Activated T-cell treated with anti-CD3 and anti-CD28 coated beads, Interleukin-2, amount 50 U/mL, for 72 hours (primary cell): ENCODE measurements at places on chromosomes 11 and 22. TPM values are rescaled to one million over a fixed set of nuclear protein-coding genes. Genes with fewer than 3 reads are reported as not detected.
A peak's percentile ranks its signal among the peaks of the same experiment; 100 is the strongest.

The DGCR6 gene
- 2.9 TPM for total RNA-seq

The OR4D5 gene
- not detected for total RNA-seq

The OR56A1 gene
- not detected for total RNA-seq

The COA4 gene
- total RNA-seq, result 38.1 TPM

The MS4A6A gene
- not detected for total RNA-seq

The RIMBP3C gene
- not detected for total RNA-seq

The OR51E2 gene
- total RNA-seq, result not detected

DNA sequence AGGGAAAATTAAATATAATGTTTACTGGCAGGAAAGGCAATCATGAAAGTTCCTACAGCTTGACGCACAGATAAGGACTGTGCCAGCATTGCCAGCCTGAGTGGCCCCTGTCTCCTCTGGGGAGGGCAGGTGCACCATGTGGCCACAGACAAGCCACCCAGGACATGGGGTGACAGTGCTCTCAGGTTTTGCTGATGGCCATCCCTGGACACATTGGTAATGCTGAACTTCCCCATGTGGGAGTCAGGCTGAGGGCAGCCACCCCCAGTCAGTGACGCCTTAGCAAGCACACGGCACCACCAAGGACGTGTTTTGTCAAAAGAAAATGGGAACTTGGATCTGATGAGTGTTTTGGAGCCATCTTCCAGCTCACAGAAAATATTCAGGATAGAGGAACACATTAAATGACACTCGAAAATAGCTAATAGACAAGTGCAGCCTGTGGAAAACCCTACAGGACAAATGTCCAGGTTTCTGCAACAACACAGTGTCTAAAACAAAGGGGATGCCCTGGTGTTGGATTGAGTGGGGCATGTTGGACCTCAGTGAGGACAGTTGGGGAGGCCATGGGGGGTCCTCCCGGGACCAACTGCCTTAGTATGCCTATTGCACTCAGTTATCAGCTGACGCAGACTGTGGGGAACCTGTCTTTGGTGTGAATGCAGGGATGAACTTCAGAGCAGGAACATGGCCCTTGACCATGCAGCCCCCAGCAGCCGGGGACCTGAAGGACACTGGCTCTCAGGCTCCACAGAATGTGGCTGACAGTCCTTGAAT lies 1450.5 kb downstream of the BRD1 start:
- H3K4me1 ChIP-seq, result no peaks in the 10 kb centered on the region
- no peak overlapping the region for H3K27ac ChIP-seq
- no peaks in the 10 kb centered on the region for H3K36me3 ChIP-seq
- H3K27me3 ChIP-seq, result peaks cover 14% of the 10 kb centered on the region
- no peak overlapping the region for H3K4me3 ChIP-seq

DNA sequence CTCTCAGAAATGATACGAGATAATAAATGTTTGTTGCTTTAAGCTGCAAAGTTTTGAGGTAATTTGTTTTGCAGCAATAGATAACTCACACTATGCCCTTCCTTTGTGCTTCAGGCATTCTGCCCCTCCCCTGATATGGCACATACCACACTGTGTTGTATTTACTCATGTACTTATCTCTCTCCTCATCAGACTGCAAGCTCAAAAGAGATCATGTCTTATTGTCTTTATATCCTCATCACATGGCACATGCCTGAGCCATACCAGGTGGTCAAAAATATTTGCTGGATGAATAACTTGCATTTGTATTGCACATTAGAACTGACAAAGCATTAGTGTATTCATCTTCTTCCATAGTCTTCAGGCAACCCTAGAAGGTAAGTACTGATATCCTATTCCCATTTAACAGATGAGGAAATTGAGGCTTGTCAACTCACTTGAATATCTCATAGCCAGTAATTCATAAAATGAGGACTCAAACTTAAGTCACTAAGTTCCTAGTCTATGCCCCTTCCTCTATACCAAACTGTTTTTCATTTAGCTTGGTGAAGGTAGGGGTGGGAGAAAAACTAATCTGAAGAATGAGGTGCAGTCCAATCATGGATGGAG lies 83.9 kb upstream of the EED start:
- peaks cover 21% of the 10 kb centered on the region for H3K4me1 ChIP-seq
- no peak overlapping the region for H3K4me3 ChIP-seq

- no peaks in the 10 kb centered on the region for H3K27me3 ChIP-seq
- H3K36me3 ChIP-seq, result no peaks in the 10 kb centered on the region
- no peak for DNase-seq
These were observed 577.4 kb upstream of the LUZP2 start for GRCh38 chr11:23919455-23919854.

GRCh38 chr11:114263513-114264170 lies 32.6 kb upstream of the NNMT start:
- H3K27me3 ChIP-seq, result no peaks in the 10 kb centered on the region
- DNase-seq, result no peak
- H3K4me3 ChIP-seq, result no peak overlapping the region
- H3K27ac ChIP-seq, result no peak overlapping the region
- H3K4me1 ChIP-seq, result no peaks in the 10 kb centered on the region

DNA sequence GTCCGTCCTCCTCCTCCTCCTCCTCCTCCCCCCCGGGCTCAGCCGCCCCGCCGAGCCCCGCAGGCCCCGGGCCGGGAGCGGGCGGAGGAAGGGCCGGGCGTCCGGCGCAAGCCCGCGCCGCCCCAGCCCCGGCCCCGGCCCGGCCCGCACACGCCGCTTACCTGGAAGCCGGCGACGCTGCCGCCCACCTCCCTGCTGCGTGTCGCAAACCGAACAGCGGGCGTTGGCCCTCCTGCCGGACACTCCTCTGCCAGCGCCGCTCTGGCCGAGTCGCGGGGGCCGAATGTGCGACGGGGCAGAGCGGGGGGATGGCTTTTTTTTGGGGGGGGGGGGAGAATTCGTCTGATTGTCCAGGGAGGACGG lies 1.1 kb downstream of the IGF2 start:
- H3K36me3 ChIP-seq, result no peaks in the 10 kb centered on the region
- peaks cover 17% of the 10 kb centered on the region for H3K4me1 ChIP-seq
- H3K27ac ChIP-seq, result no peak overlapping the region
- DNase-seq, result no peak
- H3K4me3 ChIP-seq, result peak overlapping the region; percentile 66
- H3K27me3 ChIP-seq, result peaks cover 75% of the 10 kb centered on the region
